ENCODE measurements at places on chromosomes 4 and X.
A peak's percentile ranks its signal among the peaks of the same experiment; 100 is the strongest.

DNA sequence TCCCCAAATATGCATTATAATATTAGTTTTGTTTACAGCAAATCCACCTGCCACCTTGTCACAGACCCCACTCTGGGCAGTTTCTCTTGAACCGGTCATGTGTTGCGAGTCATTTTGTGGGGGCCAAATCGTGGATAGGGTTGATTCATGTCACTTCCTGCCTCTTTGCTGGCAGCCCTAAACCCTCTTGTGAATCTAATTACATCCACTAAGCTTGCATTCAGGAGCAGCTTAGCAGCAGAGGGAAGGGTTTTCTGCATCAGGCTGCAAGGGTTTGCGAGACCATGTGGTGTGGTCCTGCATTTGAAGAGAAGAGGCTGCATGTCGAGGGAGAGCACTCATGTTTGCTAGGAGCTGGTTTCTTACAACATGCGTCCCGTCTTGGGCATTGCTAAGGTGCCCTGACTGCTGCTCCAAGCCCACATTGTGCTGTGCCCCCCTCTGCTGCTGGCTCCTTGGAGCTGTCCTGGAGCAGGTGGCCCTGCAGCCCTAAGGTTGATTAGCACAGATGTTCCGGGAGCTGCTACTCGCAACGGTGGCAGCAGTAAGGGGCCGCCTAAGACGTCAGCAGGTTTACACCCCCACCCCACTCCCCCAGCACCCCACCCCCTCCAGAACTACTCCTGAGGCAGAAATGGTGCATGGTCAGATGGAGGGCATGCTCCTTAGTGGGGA lies 88.9 kb upstream of the CLDN34 start:
- DNase-seq = no peak

DNA sequence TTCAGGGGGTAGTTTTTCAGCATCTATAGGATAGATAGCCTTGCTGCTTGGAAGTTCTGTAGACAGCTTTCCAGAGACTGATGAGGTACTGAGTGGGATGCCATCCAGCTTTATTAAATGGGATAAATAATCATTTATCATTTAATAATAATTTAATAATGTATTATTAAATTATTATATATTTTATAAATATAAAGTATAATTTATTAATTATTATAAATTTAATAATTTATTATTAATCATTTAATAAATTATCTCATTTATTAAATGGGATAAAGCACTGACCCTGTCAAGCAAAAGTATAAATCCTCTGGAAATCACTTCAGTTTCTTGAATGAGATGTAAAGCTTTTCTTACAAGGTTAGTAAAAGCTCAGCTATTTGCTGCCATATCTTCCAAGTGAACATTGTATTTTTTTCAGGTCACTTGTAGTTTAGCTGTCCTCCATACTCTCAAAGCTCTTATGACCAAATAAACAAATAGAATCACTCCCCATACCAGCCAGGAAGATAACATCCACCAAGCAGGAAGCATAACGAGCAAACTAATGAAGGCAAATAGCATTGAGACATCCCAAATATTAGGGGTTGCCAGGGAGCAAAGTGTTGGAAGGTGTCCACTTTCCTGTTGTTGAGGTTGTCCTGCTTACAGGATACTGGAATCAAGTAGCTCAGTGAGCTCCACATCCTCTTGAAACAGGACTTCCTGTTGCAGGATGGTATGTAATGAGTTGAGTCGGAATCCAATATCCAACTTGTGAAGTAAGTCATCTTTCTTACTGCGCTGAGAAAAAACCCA lies 88.9 kb downstream of the ZNF674 start:
- DNase-seq = no peak

DNA sequence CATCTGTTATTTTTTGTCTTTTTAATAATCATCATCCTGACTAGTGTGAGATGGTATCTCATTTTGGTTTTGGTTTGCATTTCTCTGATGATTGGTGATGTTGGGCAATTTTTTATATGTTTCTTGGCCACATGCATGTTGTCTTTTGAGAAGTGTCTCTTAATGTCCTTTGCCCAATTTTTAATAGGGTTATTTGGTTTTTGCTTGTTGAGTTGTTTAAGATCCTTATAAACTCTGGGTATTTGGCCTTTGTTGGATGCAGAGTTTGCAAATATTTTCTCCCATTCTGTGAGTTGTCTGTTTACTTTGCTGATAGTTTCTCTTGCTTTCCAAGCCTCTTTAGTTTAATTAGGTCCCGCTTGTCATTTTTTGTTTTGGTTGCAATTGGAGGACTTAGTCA lies 152.1 kb upstream of the MED14 start:
- no peak for DNase-seq

DNA sequence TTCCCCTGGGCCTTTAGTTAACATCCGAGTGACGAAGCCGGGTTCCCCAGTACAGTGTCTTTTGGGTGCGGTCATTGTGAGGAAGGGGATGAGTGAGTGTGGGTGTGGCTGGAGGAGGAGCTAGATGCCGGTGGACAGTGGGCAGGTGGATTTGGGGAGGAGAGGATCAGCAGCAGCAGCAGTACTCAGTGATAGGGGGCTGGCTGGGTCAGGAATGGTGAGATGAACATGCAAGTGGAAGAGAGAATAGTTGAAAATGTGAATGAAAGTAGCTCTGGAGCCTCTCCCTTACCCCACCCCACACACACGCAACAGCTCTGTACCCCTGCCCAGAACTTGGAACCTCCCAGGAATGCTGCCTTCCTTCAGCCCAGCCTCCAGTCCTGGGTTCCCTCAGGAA lies 4.5 kb downstream of the TSR2 start:
- DNase-seq = no peak

- DNase-seq = peak; percentile 23
These were observed 421.2 kb downstream of the TRAM1L1 start for GRCh38 chr4:116664198-116664597.

Measured in H4 (cell line).